ENCODE measurements at places on chromosomes 16 and 17. TPM values are rescaled to one million over a fixed set of nuclear protein-coding genes. Genes with fewer than 3 reads are reported as not detected.

Gene BEAN1
- not detected for total RNA-seq

DNA sequence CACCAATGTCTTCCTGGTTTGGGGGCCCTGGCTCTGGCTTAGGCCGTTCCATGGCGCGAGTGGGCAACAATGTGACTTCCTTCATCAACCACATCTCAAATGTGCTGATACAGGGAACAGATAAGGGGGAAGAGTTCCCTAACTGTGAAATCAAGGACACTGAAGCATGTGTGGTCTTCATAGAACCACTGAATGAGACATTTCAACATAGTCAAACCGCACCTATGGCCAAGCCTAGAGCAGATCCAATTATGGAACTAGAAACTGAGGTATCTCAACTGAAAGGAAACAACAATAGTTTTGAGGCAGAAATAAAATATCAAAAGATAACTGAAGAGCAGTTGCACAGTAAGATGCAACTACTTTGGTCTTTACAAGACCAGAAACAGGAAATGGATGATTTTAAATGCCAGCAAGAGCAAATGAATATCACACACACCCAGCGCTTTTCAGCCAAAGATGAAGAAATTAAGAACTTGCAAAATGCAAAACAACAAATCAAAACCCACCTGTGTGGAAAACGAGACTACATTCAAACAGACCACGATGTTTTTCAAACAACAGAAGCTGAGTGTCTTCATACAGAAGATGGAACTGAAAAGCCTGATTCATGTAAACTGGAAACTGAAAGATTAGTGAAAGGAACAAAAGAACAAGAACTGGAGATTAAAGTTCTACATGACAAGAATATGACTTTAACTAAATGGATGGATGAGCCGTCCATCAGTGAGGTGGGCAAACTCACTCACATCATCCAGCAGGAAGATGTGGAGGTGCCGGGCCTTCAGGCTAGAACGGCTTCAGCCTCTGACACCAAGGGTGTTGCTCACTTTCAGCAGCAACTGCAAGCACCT lies 18.1 kb upstream of the LCMT1 start:
- no peak for DNase-seq

GRCh38 chr16:71781741-71782140 lies 26.9 kb downstream of the AP1G1 start:
- DNase-seq = peak; percentile 72

Gene ZFP3
- 3.1 TPM for total RNA-seq

Gene RNF112
- 21.5 TPM for total RNA-seq

- DNase-seq = no peak
These were observed 88.7 kb downstream of the GRIN2A start for GRCh38 chr16:10093576-10093975.

DNA sequence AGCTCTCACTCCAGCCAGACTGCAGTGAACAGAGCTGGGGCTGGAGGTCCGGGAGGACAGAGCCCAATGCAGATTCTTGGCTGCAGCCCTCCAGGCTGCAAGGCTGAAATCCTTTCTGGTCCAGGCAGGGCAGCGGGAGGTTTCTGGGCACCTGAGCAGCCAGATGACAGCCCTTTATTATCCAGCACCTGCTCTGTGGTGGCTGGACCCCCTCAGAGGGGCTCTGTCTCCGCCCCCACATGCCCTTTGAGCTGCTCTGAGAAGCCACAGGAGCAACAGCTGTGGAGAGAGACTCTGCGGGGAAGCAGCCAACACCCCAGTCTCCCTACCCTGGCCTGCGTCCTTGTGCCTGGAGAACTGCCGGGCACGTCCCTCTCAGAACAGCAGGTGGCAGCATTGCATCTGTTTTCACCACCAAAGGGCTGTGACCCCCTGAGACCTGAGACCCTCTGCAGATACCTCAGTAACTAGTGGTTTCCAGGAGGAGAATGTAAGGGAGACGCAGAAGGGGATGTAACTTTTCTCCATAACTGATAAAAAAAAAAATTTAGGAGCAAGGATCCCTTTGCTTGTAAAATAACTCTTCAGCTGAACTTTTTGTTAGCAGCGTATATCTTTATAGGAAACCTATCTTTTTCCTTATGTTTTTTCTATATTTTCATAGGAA lies 3.7 kb upstream of the CNP start:
- peak; percentile 40 for DNase-seq

DNA sequence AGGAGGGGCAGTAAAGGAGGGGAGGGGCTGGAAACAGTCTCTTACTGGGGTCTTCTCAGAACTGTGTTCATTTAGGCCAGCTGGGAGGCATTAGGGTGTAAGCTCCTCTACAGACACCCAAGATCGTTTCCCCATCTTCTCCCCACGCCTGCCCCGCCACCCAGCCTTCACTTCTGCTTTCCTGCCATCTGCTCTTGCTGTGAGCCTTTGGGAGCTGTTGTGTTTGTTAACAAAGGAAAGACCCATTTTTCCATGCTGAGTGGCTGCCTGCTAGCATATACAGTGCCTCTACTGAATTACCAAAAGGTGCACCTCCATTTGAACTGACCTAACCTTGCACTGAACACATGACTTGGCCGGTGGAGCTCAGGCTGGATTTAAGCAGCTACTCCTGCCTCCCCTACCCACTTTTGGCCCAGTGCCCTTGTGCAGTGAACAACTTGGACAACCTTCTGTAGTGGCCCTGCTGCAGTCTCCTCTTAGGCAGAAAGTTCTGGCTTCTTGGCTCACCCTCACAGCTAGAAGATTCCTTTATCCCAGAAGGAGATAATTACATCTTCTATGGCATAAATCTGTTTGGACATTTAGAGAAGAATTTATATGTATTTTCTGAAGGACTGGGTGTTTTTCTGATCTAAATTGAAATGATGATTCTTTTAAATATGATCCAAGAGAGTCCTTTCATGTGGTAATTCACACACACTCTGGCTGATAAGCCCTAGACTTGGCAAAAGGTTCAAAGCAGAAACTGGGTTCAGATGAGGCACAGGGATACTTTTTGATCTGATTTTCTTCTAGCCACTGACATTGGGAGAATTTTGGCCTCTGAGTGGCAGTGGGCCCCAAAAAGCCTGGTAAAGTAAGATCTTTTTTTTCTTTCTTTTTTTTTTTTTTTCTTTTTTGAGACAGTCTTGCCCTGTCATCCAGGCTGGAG lies 81.9 kb upstream of the HNF1B start:
- DNase-seq = peak; percentile 35

Gene SULT1A1
- total RNA-seq = 3.6 TPM

Gene GLIS2
- total RNA-seq = 2.6 TPM

DNA sequence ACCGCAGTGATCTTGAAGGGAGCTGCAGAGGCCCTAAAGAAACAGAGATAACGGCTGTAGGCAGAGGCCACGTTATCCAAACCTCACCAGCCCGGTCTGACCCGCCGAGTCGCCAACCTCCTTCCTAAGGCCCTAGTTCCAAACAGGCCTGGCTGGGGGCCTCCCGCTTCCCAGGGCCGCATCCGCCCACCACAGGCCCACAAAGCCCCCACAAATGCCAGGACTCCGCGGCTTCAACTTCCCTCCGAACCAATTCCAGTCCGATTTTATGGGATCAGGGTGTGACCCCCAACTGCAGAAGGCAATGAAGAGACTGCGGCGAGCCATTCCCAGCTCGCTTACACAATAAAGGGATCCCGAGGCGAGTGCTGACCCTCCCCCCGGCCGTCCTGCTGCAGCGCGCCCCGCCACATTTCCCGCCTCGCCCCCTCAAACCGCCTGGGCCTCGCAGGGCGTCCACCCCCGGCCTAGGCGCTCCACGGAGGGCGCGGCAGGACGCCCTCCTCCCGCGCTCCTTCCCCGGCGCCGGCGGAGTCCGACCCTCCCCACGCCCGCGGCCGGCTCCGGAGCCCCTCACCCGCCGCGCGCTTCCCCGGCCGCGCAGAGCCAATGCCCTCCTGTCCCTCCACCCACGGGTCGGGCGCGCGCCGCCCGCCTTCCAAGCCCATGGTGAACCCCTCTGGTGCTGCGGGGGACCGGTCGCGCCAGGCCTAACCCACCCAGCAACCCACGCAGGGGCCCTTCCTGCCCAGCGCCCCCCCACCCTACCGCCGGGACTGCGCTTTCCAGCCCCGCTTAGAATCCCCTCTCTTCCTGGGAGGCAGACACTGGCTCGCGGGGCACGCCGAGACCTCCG lies 926 bp downstream of the MYH10 start:
- peak; percentile 31 for DNase-seq

DNA sequence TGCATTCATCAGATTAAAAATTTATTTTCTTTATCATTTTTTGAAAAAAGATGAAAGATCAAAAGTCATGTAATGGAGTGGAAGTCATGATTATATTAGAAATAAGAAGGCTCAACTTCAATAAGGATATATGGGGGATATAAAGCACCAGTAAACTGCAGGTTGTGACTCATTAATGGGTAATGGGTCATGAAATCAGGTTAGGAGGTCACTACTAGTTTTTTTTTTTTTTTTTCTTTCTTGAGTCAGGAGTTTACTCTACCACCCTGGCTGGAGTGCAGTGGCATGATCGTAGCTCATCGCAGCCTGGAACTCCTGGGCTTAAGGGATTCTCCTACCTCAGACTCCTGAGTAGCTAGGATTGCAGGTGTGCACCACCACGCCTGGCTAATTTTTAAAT lies 14.3 kb downstream of the EFCAB13 start:
- no peak for DNase-seq

DNA sequence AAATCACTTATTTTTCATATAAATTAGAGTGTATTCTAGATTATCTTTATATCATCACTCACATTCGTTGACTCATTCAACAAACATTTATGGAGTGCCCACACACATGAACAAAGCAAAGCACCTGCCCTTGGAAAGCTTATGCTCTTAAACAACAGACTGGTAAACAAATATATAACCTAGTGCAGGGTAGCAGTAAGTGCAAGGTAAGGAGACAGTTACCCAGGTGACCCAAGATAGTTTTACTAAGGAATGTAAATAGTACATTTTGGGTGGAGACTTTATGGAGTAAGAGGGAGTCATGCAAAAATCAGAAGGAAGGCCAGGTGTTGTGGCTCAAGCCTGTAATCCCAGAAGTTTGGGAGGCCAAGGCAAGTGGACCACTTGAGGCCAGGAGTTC lies 40.4 kb upstream of the HELZ start:
- DNase-seq = no peak

DNA sequence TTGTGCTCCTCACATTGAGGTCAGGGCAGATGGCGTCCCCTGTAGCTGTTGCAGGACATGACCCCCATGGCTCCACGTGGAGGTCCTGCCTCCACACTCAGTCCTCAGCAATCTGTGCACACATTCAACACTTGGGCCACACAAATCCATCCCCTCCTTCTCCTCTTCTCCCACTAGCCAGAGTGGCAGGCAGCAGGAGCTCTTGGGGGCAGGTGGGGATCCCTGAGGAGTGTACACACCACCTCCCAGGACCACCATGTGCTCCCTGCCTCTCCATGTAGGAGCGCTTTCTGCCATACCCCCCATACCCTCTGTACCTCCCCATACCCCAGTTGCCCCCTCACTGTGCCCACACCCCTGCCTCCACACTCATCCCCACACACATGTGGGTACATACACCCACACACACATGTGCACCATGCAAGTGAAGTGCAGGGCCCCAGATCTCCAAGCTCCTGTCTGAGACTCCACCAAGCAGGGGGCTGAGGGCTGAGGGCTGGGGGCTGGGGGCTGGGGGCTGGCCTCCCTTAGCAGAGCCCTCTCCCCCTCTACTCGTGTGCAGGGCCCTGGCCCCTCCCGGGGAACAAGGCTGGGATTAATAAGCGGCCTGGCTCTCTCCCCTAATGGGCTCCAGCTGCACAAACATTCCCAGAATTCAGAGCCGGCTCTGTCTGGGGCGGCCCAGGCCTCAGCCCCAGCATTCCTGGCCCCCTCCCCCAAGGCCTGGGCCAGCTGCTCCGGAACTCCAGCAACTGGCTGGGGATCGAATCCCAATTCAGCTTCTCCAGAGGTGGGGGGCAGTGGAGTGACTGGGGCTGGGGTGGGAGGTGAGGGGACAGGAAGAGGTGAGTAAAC lies 48.2 kb upstream of the MEIOC start:
- peak; percentile 83 for DNase-seq

GRCh38 chr16:89786474-89787364 lies 29.7 kb downstream of the FANCA start:
- no peak for DNase-seq

GRCh38 chr17:54907376-54907775 lies 6.7 kb downstream of the TOM1L1 start:
- no peak for DNase-seq

Gene TPSG1
- total RNA-seq = not detected

- peak; percentile 88 for DNase-seq
These were observed 44.3 kb upstream of the HELZ start for GRCh38 chr17:67289181-67289876.

- DNase-seq = no peak
These were observed 41.2 kb downstream of the ARHGAP17 start for GRCh38 chr16:24973809-24974461.

Gene HBA2
- not detected for total RNA-seq

DNA sequence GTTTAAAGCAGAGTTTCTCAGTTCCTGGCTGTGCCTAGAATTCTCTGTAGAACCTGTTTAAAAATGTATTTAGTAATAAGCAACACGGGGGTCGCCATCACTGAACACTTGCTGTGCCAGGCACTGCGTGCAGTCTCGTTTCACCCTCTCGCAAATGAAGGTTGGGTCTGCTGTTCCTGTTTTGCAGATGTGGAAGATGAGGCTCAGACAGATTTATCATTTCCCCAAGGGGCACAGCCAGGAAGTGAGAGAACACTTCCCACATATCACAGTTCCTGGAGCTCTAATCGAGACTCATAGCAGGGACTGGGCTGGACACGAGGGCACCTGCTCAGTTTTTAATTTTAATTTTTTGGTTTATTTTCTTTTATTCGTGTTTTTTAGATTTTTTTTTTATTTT lies 122.7 kb downstream of the ABCC6 start:
- no peak for DNase-seq

Measured in fibroblast of lung (primary cell).